ENCODE measurements at places on chromosomes 5 and 9.

- no peak for DNase-seq
Observed at GRCh38 chr5:170173227-170173626, 59.6 kb upstream of the C5orf58 start.

GRCh38 chr5:53934151-53934820, 373.8 kb downstream of the NDUFS4 start:
- DNase-seq: no peak

- no peak for DNase-seq
Observed at GRCh38 chr9:126752881-126753670, 51.8 kb upstream of the ZBTB43 start.

- no peak for DNase-seq
Observed at GRCh38 chr9:109856785-109857184, 76.8 kb downstream of the PALM2AKAP2 start.

DNA sequence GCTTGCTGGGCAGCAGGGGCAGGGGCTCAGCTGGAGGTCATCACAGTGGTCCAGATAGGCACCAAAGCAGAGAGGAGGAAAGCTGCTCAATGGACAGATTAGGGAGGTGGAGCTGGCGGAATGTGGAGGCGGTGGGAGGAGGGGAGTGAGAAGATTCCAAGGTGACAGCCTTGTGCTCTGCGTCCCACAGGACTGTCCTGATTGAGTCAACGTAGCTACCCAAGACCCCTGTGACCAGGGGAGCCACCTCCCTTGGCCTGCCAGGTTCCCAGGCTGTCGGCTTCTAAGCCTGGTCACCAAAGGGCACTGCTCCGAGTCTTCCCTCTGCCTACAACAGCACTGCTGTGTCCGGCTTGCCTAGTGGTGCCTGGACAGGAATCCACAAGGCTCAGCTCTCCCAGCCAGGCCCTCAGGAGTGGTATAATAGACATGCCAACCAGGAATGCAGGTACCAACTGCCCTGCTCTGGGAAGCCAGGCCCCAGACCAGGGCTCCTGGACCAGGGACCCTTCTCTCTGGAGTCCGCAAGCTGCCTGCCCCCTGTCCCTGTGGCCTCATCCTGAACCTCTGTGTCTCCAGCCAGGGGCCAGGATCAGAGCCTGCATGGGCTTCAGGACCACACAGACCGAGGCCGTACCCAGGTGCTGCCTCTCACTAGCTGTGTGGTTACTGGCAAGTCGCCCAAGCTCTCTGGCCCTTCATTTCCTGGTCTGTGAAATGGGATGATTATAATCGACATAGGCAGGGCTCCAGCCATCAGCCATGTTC, 67.9 kb downstream of the STK10 start:
- DNase-seq: no peak
